ENCODE measurements at places on chromosomes 6 and 20. TPM values are rescaled to one million over a fixed set of nuclear protein-coding genes. Genes with fewer than 3 reads are reported as not detected.

SLC12A5 gene
- 0.70 TPM for total RNA-seq

SCAF8 gene
- 38.2 TPM for total RNA-seq

FAM209B gene
- total RNA-seq: 1.5 TPM

OPRL1 gene
- 0.70 TPM for total RNA-seq

ELOVL2 gene
- not detected for total RNA-seq

MATN4 gene
- 0.16 TPM for total RNA-seq

MYMX gene
- total RNA-seq: not detected

TDRD6 gene
- not detected for total RNA-seq

PPP1R14C gene
- total RNA-seq: not detected

C6orf15 gene
- not detected for total RNA-seq

C20orf204 gene
- 5.3 TPM for total RNA-seq

TTLL9 gene
- total RNA-seq: not detected

TMEM170B gene
- total RNA-seq: 0.23 TPM

CEP85L gene
- 41.2 TPM for total RNA-seq

MKKS gene
- 10.0 TPM for total RNA-seq

PHACTR3 gene
- not detected for total RNA-seq

BANF2 gene
- total RNA-seq: not detected

OR12D3 gene
- not detected for total RNA-seq

RSPH4A gene
- total RNA-seq: 0.27 TPM
